ENCODE measurements at places on chromosomes 5 and 9. TPM values are rescaled to one million over a fixed set of nuclear protein-coding genes. Genes with fewer than 3 reads are reported as not detected.

GPR150 gene
- total RNA-seq = 0.16 TPM

NRG2 gene
- 1.5 TPM for total RNA-seq

OR13C3 gene
- total RNA-seq = not detected

P4HA2 gene
- total RNA-seq = 104 TPM

PTCD2 gene
- 9.4 TPM for total RNA-seq

TAF11L10 gene
- total RNA-seq = not detected

CRB2 gene
- total RNA-seq = not detected

MARCHF3 gene
- total RNA-seq = 34.5 TPM

CNTFR gene
- total RNA-seq = 0.18 TPM

- DNase-seq = no peak
Observed at GRCh38 chr5:97046270-97046982, 96.0 kb downstream of the LIX1 start.

GRCh38 chr5:116315531-116315930, 230.7 kb downstream of the COMMD10 start:
- DNase-seq = no peak

DNA sequence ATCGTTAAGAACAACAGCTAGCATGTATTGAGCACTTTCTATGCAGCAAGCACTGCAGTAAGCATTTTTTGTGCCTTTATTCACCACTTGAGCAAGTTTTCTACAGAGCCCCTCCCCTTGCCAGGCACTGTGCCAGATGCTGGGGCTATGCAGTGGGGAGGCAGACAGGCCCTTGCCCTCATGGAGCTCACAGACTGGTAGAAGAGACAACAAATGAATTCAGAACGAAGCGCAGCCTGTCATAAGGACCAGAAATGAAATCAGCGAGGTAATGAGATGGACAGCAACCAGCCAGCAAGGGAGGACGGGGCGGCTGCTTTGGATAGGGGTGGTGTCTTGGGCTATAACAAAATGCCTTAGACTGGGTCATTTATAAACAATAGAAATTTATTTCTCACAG, 68.8 kb downstream of the C9orf50 start:
- DNase-seq = no peak

DNA sequence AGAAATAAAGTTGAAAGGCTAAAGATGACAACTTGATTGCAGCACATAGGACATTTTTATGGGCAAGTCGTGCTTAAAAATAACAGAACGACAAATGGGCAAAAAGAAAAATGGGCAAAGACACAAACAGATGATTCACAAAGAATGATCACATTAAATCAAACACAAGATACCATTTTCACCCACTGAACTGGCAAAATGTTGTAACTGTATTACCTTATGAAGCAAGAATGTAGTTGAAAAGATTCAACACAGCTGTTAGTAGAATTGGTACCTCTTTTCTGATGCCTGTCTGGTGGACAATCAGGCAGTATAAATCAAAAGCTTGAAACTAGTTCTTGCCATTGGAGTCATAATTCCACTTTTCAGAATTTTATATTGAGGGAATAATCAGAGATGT, 81.0 kb upstream of the PALM2AKAP2 start:
- DNase-seq = no peak

- DNase-seq = no peak
Observed at GRCh38 chr5:117013280-117013877, 438.8 kb upstream of the SEMA6A start.

- no peak for DNase-seq
Observed at GRCh38 chr5:66969963-66970362, 226.6 kb downstream of the CD180 start.

DNA sequence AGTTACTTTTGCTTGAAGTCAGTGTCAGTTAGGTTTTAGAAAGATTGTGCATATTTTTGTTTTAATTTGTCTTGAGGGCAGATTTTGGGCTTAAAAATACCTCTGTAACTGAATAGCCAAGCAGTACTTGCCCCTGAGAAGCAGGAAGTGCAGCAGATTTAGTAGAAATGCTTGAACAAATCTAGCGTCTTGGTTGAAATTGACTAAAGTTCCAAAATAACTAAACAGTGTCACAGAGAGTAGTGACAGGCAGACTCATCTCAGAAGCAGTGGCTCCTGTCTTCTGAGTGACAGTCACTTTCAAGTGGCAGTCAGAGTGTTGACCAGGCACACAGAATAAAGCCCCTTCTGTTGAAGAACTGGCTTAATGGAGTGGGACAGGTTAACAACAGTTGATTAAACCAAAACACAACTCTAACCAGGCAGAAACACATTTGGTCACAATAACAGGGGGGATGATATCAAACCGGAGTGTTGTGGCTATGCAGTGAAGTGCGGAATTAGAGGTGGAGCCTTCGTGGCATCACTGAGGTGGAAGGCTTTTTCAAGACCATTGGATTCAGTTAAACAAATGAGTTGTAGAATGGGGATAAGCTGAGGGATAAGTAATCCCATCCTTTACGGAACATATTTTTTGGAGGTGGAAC, 29.1 kb downstream of the TRIO start:
- DNase-seq = no peak

DNA sequence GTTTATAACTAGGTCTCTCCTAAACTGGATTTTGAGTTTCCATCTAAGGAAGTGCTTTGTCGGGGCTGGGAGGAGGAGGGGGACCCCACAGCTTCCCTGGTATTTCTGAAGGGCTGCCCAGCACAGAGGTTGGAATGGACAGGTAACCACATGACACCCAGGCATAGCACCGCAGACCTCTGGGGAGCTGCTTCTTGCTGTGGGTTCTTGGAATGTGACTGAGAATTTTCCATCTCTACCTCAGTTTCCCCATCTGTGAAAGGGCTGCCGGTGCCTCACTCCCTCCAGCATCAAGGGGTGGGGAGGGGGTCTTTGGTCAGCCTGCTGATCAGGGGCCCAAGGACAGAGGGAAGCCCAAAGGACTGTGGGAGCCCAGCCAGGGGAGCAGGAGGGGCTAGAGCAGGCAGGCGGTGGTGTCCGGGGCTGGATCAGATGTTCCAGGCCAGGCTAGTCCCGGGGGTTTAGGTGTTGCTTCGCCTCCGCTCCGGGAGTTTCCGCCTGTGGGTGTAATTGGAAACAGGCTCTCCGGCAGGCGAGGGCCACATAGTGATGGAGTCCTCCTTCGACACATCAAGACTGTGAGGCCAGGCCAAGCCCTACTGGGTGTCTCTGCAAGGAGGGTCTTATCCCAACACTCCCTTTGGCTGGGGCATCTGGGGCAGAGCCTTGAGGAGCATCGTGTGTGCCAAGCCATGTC, 3.3 kb downstream of the OLFML2A start:
- DNase-seq = peak; percentile 84

DNA sequence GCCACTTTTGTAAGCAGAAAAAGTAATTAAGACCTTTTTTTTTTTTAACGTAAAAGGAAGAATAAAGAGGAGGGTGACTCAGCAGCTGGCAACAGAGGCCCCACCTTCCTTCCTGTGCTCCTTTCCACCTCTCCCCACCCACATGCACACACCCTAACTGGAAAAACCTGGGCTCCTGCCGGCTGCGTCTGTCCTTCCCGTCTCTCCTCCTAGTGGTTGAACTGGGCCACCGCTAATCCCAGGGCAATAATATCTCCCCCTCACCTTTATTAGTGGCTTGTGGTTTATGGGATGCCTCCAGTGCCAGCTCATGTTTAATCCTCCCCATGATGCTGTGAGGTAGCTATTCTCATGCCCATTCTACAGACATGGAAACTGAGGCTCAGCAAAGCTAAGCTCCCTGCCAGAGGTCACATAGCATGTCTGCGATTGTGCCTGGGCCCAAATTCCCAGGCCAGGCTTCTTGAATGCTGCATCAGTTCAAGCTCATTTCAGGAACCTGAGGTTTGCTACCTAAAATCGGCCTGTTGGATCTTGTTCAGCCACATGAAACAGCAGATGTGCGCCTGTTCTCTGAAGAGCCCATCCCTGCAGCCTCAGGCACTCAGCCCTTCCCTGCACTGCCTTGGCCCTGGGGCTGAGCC, 60.9 kb upstream of the IL17B start:
- DNase-seq = no peak

DNA sequence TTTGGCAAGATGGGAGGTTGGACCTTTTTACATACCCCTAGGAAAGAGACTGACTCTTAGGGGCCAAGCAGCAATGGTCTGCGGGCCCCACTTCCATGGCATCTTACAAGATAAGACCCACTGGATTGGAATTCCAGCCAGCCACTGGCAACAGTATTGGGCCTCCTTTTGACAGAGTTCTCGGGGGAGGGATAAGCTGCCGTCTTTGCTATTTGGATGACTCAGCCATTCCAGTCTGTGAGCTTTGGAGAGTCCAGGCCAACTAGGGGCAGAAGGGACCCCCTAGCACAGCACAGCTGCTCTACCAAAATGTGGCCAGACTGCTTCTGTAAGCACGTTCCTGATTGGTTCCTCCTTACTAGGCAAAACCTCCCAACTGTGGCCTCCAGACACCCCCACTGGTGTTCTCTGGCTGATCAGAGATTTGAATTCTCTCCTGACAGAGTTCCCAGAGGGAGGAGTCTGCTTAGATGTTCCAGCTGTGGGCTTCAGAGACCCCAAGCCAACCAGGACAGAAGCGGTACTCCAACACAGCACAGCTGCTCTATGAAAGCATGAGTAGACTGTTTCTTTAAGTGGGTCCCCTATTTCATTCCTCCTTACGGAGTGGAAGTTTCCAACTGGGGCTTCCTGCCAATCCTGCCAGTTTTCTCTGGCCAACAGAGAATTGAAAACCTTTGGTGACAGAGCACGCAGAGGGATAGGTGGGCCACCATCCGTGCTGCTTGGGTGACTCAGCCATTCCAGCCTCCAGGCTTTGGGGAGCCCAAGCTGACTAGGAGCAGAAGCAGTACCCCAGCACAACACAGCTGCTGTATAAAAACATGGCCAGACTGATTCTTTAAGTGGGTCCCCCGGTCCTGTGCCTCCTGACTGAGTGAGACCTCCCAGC, 672.1 kb upstream of the RIOK2 start:
- no peak for DNase-seq

DNA sequence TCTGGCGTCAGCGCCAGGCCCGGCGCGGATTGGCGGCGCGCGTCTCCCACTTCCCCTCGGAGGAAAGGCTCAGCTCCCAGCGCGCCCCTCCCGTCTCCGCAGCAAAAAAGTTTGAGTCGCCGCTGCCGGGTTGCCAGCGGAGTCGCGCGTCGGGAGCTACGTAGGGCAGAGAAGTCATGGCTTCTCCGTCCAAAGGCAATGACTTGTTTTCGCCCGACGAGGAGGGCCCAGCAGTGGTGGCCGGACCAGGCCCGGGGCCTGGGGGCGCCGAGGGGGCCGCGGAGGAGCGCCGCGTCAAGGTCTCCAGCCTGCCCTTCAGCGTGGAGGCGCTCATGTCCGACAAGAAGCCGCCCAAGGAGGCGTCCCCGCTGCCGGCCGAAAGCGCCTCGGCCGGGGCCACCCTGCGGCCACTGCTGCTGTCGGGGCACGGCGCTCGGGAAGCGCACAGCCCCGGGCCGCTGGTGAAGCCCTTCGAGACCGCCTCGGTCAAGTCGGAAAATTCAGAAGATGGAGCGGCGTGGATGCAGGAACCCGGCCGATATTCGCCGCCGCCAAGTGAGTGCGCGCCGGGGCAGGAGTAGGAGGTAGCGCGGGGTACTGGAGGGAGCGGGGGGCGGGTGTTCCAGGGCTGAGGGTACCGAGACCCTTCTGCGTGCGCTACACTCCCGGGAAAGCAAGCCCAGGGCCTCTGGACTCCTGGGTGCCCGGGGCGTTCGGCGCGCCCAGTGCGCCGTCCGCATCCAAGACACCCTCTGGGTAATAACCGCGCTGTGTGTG, at the start of gene MSX2:
TSS of gene MSX2 (plus strand) at position 99 of the 777 bp plus-strand sequence. CDS start at position 177, 78 bp downstream.
- DNase-seq = peak; percentile 94

- peak; percentile 84 for DNase-seq
Observed at GRCh38 chr9:706606-707459, 134.7 kb upstream of the DMRT1 start.

- DNase-seq = no peak
Observed at GRCh38 chr9:13674926-13675637, 395.6 kb upstream of the MPDZ start.

DNA sequence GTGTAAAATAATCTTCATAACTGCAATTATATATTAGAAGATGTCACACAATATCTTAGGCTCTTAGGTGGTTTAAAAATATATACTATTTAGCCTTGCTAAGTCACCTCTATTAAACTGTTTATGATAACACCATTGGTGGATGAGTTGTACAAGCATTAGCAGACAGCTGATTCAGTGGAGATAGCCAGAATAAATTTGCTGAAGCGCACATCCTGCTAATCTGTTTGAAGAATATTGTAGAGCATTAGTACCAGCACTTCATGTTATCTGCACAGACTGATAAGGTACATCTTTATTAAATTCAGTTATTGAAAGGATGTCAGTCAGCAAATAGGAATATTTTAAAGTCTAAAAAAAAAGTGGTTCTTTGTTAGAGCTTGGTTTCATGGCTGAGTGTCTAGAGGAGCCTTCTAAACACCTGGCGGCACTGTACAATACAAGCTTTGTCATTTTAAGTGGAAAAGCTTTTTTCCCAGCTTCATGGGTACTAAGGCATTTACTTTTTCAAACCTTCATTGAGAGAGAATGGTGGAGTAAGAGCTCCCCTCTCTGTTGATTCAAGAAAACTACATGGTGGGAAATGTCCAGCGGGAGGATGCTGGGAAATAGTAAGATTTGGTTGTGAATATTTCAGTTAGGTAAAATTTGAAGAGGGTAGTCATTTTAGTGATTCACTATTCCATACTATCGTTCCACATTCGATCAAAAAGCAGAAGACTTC, 275.1 kb downstream of the SLF1 start:
- DNase-seq = no peak

- no peak for DNase-seq
Observed at GRCh38 chr5:147346006-147346561, 111.3 kb downstream of the STK32A start.

GRCh38 chr9:137095664-137096517, 9.1 kb downstream of the MAN1B1 start:
- no peak for DNase-seq

DNA sequence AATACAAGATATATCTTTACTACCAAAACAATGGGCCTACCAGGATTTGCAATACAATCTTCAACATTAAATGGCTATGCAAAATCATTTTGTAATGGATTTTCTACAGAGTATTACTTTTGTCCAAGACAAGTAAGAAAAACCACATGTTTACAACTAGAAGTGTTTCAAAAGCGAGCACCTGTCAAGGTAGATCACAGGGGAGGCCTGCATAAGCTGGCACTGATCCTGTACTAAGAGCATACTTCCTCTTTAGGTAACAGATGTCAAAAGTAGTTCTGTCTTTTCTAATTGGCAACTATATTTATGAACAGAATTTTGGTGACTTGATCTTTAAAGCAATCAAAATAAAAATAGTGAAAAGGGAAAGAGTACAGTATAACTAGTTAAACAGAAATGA, 249.0 kb downstream of the MLLT3 start:
- no peak for DNase-seq

- no peak for DNase-seq
Observed at GRCh38 chr5:32439086-32439642, 5.4 kb downstream of the ZFR start.

DNA sequence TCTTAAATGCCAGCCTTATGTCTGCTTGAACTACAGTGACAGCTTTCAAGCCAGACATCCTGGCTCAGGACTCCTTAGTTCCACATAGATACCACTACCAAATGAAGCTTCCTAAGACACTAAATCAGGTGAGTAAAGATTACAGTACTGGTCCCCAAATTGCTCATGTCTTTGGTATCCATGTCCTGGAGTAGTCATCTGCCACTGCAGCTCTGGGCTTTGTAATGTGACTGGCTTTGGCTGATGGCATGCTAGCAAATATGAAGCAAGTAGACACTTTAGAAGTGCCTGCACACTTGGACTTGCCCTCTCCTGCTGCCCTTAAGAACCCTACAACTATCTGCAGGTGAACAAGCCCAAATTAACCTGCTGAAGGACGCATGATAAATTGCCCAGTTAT, 334.9 kb downstream of the BNC2 start:
- no peak for DNase-seq
